NCI-H146 (cell line): ENCODE measurements at places on chromosomes 16 and 17.

GRCh38 chr17:13256545-13256944 lies 238.7 kb upstream of the ELAC2 start:
- peak; percentile 36 for DNase-seq

DNA sequence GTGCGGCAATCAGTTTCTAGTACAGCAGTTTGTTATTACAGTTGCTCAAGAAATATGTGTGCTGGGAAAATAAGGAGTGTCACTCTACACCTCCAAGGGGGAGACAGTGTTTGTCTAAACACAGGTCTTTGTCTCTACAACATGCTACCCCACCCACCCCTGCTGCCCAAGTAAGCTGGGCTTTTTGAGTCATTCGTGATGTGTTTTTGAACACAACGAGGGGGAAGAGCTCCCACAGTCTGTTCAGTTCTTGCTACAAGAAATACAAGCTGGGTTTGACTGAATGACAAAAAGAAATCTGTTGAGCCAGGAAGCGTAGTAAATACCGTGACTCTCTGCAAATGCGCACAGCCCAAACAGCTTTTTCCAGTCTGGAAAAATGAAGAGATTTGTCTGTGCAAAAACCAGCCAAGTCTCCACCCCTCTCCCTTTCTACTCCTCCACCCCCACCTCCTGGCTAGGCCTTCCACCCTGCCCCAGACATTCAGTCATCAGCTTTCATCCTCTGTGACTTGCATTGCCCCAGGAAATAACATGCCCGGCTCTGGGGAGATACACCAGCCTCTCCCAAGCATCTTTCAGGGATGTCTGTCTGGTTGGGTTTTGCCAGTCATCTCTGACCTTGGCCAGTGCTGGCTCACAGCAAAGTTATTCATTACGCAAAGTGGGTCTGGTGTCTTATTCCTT lies 25.7 kb downstream of the CHD9 start:
- DNase-seq = no peak

DNA sequence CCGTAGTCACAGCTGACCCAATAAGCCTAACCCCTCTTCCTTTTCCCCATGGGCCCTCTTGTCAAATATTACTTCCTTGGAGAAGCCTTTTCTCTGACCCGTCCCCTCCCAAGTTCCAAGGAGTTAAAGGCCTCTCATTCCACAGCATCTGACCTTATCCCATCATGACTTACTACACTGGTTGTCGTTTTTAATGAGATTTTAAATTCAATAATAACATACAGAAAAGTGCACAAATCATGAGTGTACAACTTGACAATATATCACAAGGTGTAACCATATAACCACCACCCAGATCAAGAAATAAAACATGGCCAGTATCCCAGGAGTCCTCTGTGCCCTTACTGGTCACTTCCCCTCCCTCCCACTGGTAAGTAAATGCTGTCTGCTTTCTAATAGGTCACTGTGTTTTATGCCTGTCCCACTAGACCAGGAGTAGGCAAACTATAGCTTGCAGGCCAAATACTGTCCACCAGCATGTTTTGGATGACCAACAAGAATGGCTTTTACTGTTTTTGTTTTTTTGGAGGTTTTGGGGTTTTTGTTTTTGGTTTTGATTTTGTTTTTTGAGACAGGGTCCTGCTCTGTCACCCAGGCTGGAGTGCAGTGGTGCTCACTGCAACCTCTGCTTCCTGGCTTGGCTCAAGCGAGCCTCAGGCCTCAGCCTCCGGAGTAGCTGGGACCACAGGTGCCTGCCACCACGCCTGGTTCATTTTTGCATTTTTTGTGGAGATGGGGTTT lies 1.2 kb upstream of the FDXR start:
- DNase-seq = no peak

DNA sequence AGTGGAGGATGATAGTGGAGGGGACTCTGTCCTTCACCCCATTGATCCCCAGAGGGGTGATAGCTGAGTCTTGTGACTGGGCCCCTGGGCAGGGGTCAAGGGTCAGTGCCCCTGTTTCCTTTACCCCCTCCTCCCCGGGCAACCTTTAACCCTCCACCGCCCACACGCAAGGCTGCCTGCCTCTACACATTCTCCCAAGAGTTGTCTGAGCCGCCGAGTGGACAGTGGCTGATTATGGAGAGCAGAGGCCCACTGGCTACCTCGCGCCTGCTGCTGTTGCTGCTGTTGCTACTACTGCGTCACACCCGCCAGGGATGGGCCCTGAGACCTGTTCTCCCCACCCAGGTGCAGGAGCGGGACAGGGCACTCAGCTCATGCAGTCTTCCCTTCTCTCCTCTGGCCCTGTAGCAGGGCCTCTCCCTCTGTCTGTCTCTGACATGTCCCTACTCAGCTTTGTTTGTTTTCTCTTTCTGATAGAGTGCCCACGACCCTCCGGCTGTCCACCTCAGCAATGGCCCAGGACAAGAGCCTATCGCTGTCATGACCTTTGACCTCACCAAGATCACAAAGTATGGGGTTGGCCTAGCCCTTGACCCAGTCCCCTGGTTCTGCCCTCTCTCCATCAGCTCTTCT lies at the start of gene SHBG:
SHBG (plus strand) TSS at position 197 of the 633 bp plus-strand sequence; CDS start at position 235, 38 bp downstream.
- no peak for DNase-seq

DNA sequence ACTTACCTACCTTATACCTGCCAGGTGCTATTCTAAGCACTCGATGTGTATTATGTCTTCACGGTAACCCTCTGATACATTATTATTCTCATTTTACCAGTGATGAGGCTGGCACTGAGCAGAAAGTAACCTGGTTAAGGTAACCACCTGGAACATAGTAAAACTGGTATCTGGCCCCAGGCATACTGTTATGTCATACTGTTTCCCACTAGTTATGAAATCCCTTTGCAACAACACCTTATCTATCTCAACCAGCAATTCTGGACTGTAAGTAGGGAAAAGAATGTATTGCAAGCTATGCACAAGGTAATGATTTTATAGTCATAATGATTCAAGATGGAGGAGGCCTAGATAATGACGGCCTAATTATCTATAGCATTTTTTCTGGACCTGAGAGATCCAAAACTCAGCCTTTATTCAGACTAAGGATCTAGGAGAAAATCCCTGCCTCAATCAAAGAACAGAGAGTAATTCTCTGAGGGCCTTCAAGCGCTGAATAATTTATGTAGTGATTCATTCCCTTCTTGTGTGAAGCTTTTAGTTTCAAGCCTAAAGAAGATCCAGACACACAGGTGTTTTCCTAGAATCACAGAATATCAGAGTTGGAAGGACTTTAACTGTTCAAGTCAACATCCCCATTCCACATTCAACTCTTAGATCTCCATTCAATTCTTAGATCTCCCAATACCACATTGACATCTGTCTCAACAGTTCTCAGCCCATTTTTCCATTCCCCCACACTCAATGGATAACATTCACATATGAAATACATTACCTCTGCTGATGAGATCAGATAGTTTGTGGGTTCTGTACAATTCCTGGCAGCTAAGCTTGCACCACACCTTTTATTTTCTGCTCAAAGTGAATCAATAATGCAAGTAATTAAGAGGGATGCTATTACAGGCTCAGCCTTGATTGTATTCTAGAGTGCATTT lies 14.9 kb upstream of the MMD start:
- DNase-seq = no peak

DNA sequence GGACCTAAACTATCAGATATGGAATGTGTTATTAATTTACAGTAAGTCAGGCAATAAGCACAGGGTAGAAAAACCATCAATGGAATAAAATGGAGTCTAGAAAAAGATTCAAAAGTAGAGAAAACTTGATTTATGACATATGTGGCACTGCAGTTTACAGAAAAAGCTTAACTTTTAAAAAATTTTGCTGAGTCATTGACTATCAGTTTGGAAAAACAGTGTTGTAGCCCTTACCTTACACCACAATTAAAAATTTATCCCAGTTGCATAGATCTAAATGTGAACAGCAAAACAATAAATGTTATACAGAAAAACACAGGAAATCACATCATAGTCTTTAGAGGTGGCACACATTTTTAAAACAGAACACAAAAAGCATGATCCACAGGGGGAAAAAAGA lies 108.5 kb downstream of the USP22 start:
- no peak for DNase-seq

GRCh38 chr17:36943250-36944191 lies 5.2 kb upstream of the AATF start:
- DNase-seq = no peak

DNA sequence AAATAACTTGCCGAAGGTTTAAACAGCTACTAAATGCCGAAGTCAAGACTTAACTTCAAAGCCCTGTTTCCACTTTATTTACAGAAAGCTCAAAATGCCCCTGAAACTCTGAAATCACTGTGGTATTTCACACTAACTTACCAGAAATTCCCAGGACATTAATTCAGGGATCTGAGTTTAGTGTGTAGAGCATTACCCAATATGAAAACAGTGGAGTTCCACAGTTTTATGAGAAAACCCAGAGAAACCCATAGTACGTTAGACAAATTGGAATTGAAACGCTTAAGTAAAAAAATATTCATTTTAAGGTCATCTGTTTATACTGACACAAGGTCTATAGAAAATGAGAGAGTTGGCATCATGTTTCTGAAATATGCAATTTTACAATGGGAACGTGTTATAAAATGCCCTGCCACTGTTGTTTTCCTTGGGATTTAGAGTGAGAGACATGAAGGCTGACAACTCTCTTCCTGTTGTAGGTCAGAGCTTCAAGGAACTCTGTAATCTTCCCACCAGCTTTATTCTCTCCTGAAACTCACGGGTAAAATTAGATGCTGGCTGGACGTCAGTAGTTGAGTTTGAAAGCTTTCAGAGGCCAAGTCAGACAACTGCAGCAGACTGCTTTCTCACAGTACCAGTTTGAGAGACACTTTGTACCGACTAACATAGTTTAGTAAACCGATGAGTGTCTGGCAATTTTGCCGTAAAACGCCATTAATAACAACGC lies 139.4 kb upstream of the TBX2 start:
- DNase-seq = no peak

- no peak for DNase-seq
Observed at GRCh38 chr16:49503256-49504022, 129.8 kb downstream of the C16orf78 start.

DNA sequence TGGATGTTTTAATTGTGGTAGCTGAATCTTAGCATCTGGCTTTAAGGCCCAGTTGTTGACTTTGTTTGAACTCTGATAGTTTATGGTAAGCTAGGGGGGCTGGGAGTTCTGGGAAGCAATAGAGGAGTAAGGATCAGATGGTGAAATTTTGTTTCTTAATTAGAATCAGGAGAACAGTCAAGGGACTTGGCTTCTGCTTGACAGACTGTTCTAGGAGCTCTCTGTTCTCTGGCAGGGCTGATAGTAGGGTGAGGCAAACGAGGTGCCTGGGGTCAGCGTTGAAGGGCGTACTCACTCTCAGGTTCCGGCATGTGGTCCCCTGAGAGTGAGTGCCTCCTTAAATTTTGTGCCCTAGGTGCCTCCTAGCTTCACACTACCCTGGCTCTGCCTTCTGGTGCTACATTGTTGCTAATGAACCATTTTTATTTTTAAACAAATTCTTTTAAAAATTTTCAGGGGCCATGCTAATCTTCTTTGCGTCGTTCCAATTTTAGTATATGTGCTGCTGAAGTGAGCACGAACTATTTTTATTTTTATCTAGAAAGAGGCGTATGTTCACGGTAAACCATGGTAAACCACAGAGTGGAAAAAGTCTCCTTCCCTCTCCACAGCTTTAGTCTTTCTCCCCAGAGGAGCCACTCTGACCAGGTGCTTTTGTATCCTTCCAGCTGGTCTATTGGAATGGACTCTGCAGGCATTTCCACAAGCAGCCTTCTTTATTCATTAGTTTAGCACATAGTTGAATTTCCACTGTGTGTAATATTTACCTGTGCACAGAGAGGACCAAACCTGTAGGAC lies 19.7 kb downstream of the SLC7A6 start:
- DNase-seq = no peak

- DNase-seq = no peak
Observed at GRCh38 chr17:72724267-72724666, 368.2 kb downstream of the SLC39A11 start.

DNA sequence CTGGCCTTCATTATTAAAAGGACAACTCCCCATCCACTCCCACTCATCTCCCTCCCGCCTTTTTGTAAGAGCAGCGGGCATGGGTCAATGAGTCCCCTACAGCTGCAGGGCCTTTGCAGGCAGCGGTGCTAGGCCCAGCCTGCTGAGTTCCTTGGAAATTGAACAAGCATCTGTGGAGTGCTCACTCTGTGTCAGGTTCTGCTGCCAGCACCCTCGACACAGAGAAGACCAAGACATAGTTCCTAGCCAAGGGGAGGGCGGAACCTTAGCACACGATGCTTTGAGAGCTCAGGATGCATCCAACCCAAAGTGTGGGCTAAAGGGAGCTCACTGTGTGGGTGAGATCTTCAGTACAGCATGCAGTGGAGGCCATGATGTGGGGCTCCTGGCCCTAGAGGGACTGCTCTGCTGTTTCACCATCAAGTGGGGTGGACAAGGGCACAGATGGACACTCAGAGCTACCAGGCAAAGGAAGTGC lies 27.6 kb downstream of the RMI2 start:
- no peak for DNase-seq

DNA sequence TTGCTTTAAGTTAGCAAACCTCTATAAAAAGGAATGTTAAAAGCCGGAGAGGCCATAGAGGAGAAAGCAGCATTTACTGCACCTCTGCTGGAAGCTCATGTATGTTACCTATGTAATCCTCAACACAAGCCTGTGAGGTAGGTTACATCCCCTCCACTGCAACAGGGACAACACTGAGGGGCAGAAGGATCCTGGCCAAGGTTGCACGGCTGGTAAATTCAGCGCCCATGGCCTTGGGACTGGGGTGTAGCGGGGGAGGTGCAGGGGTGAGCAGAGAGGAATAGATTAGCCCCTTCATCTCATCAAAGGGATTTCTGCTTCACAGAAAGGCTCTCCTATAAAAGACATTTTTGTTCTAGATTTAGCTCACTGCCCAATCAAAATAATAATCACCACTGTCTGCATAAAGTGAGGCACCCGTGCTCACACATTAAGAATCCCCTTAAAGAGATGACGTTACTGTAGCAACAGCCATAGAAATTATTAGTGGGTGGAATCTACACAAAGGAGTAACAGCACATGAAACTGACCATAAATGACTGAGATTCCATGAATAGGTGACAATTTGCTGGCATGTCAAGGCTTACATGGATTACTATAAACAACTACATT lies 3.3 kb downstream of the ZCCHC14 start:
- no peak for DNase-seq

- no peak for DNase-seq
Observed at GRCh38 chr16:4684763-4685162, 8.6 kb upstream of the NUDT16L1 start.
